Bronchial epithelial cell (primary cell): ENCODE measurements at places on chromosomes 3 and 15.

- DNase-seq = no peak
Observed at GRCh38 chr3:49006408-49007067, 653 bp upstream of the WDR6 start.

DNA sequence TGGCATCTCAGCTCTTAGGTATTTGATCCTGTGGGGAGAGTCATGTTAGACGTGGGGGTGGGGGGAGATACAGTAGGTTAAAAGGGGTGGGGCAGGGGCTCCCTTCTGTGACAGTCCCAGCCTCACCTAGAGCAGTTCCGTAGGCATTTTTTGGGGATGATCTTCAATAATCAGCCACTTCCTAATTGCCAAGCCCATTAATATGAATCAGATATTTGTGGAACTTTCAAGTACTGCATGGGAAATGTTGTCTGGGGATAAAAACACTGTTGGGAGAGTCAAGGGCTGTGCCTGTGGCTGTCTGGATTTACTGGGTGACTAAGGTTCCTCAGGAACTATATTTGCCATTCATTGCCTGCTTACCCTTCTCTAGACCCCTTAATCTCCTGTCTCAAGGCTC is 9.5 kb downstream of the C3orf52 start:
- DNase-seq = peak; percentile 46

GRCh38 chr3:58068122-58068809 is 60.0 kb downstream of the FLNB start:
- DNase-seq = no peak

DNA sequence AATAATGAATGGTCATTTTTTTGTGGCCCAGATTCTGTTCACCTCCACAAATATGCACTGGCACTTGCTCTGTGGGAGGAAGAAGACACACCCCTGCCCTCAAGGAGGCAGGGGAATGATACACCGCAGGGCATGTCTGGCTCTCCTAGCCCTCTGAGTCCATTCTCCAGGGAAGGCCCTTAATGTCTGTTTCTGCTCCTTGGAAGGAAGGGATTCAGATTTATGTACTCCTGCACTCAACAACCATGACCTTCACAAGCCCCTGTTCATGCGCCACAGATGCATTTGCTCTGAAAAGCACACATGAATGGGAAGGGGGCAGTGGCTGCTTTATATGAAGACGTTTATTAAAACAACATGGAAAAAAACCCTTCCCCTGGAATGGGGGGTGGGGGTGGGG is 333.8 kb downstream of the EPHB1 start:
- no peak for DNase-seq

GRCh38 chr15:60835974-60836373 is 357.0 kb upstream of the ICE2 start:
- DNase-seq = no peak

DNA sequence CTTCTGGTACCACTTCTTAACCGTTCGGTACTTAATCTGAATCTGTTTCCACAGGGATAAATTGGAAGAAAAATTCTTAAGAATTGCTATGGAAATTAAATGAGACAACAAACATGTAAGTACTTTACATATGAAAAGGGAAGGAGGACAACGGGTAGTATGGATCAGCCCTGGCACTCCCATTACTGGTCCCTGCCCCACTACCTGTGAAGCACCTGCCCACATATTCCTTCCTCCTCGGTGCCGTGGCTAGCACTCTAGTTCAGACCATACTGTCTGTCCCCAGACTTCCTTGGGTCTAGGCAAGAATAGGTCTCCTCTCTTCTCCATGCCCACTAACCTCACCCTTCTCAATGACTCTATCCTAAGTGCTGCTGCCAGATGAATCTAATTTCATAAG is 46.2 kb downstream of the SHQ1 start:
- DNase-seq = no peak

GRCh38 chr3:50550079-50550736 is 17.3 kb downstream of the C3orf18 start:
- DNase-seq = peak; percentile 23

DNA sequence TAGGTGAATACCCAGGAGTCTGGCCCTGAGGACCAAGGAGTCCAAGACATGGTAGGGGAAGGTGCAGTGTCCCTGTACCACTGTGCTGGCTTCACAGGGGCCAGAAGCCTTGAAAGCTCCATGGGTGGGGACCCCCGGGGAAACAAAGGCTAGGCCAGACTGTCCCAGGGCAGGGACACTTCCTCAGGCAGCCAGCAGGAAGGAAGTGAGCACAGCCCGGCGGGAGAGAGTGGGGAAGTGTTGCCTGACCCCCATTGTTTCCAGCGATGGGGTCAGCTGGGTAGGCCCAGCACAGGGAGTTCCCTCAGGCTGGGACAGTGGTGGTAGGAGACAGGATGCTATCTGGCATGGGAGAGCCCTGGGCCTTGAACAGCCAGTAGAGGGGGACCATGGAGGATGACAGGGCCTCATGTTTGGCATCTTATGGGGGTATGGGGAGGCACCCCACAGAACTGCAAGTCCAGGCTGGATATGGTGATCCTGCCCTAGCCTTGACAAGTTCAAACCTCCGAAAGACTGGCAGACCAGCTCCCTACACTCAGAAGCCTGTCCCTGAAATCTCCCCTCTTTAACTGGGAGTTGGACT is 1.2 kb upstream of the HYAL2 start:
- no peak for DNase-seq

DNA sequence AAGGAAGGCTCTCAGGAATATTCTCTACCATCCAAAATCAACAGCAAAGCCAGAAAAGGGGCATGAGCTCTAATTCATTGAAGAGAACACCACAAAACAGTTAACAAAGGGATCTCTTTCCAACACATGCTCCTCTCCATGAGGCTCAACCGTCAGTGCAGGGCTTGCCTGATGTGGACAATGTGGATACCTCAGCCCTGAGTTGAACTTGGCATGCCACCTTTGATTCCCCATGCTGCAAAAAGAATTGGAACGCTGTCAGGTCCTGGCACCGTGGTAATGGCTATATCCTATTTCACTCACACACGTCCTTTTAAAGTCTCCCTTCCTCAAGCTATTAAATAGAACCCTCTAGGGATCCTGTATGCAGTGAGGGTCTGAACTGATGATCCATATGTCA is 30.7 kb upstream of the IP6K2 start:
- DNase-seq = no peak

DNA sequence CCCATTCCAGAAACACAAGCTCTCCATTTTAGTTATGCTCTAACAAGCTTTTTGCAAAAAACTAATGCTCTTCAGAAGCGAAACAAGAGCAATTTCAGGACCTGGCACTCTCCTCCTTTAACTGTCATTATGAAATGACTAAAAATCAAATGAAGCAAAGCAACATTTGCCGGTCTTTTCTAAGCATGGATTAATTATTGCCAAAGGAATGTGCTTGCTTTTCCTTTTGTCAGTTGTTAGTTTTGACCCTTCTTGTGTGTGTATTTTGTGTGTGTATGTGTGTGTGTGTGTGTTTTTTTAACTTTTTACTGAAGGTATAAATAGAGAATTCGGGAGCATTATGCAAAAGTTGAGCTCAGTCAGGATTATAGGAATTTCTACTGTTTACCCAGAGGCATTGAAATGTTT is 509.1 kb downstream of the TUSC7 start:
- no peak for DNase-seq

DNA sequence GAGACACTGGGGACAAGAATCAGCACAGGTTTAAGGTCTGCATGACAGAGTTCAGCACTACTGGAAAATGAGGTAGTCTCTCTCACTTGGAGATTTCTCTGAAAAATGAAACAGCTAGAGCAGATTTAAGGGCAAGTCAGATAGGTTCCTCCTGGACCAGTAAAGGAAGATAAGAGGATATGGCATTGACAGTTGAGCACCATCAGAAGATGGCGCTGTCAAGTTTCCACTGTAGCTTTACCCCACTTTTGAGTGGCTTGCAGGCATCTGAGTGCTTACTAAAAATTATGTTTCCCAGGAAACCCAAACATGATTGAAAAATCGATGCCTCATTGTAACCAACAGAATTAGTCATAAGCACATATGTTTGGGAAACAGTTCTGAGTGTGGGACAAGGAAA is 407.2 kb upstream of the UBE2E2 start:
- DNase-seq = peak; percentile 3
